ENCODE measurements at places on chromosomes 7 and 10. TPM values are rescaled to one million over a fixed set of nuclear protein-coding genes. Genes with fewer than 3 reads are reported as not detected.

- H3K27ac ChIP-seq: no peak overlapping the region
- H3K27me3 ChIP-seq: no peaks in the 10 kb centered on the region
- no peak overlapping the region for H3K4me3 ChIP-seq
- no peak for DNase-seq
- peaks cover 12% of the 10 kb centered on the region for H3K4me1 ChIP-seq
These were observed 29.4 kb upstream of the CDH23 start for GRCh38 chr10:71367271-71367670.

DNA sequence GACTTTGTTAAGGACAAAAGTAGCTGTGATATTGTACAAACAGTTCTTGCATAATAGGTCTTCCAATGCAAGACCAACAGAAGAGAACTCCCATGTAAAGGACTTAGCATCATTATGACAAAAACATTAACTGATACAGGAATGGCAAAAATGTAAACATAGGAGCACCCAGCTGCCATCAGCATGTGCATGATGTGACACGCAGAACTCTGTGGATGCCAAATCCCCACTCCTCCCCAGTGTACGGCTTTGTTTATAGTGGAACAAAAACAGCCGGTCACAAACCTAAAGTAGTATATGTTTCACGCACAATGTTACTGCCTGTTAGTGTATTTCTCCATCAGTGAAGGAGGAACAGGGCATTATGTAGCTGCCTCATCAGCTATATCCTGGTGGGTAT is 316.0 kb upstream of the AOAH start:
- DNase-seq: no peak
- no peaks in the 10 kb centered on the region for H3K4me1 ChIP-seq
- H3K4me3 ChIP-seq: no peak overlapping the region
- H3K27ac ChIP-seq: no peak overlapping the region
- no peaks in the 10 kb centered on the region for H3K27me3 ChIP-seq

GRCh38 chr10:115001506-115002381 is 63.7 kb downstream of the TRUB1 start:
- H3K27me3 ChIP-seq: no peaks in the 10 kb centered on the region
- no peaks in the 10 kb centered on the region for H3K36me3 ChIP-seq
- peak overlapping the region; percentile 62 for H3K27ac ChIP-seq
- DNase-seq: peak; percentile 8
- peaks cover 19% of the 10 kb centered on the region for H3K4me1 ChIP-seq

GRCh38 chr7:107027208-107027607 is 17.3 kb upstream of the PRKAR2B start:
- H3K27me3 ChIP-seq: no peaks in the 10 kb centered on the region
- peaks cover 10% of the 10 kb centered on the region for H3K4me1 ChIP-seq
- H3K36me3 ChIP-seq: no peaks in the 10 kb centered on the region
- no peak for DNase-seq

Gene ITIH5
- total RNA-seq: not detected

DNA sequence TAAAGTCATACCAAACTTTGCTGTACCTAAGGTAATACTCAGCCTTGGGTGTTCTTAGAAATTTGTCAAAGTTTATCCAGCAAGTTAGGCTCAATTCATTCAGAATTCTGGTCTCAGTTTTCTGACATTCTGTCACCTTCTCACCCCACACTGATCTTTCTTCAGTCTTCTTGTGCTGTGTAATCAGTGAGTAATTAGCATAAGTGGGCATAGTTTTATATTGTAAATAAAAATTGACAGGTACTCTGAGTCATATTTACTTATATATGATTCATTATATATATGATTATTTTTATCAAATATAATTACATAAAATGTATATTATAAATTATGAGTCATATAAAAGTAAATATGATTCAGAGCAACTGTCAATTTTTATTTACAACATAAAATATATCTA is 170.9 kb upstream of the MAGI2 start:
- no peak overlapping the region for H3K27ac ChIP-seq
- H3K4me3 ChIP-seq: no peak overlapping the region
- no peaks in the 10 kb centered on the region for H3K4me1 ChIP-seq
- DNase-seq: no peak
- no peaks in the 10 kb centered on the region for H3K36me3 ChIP-seq
- no peaks in the 10 kb centered on the region for H3K27me3 ChIP-seq

DNA sequence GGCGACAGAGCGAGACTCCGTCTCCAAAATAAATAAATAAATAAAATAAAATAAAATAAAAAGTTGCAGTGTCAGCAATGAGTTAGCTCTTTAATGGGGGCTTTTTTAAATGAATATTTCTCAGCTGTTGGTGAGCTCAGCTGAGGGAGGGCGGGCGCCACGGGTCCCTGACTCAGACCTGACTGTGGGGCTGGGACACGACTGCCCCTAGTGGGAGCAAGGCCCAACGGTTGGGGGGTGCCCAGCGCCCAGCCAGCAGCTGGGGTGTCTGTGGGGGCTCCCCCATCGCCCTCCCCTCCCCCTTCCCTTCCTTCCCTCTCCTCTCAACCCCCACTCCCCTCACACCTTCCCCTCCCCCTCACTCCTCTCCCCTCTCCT is 46.6 kb downstream of the PWWP2B start:
- no peaks in the 10 kb centered on the region for H3K27me3 ChIP-seq
- no peaks in the 10 kb centered on the region for H3K36me3 ChIP-seq
- H3K4me1 ChIP-seq: peaks cover 48% of the 10 kb centered on the region
- DNase-seq: peak; percentile 89

Gene IGF2BP3
- 11.3 TPM for total RNA-seq

GRCh38 chr7:50204581-50204980 is 99.9 kb upstream of the IKZF1 start:
- H3K36me3 ChIP-seq: no peaks in the 10 kb centered on the region
- no peak overlapping the region for H3K27ac ChIP-seq
- H3K4me3 ChIP-seq: no peak overlapping the region
- DNase-seq: no peak
- peaks cover 18% of the 10 kb centered on the region for H3K4me1 ChIP-seq
- H3K27me3 ChIP-seq: no peaks in the 10 kb centered on the region

Gene ADCY1
- total RNA-seq: 0.05 TPM

Data from B cell (primary cell).